ENCODE measurements at places on chromosomes 5 and 9.
A peak's percentile ranks its signal among the peaks of the same experiment; 100 is the strongest.

DNA sequence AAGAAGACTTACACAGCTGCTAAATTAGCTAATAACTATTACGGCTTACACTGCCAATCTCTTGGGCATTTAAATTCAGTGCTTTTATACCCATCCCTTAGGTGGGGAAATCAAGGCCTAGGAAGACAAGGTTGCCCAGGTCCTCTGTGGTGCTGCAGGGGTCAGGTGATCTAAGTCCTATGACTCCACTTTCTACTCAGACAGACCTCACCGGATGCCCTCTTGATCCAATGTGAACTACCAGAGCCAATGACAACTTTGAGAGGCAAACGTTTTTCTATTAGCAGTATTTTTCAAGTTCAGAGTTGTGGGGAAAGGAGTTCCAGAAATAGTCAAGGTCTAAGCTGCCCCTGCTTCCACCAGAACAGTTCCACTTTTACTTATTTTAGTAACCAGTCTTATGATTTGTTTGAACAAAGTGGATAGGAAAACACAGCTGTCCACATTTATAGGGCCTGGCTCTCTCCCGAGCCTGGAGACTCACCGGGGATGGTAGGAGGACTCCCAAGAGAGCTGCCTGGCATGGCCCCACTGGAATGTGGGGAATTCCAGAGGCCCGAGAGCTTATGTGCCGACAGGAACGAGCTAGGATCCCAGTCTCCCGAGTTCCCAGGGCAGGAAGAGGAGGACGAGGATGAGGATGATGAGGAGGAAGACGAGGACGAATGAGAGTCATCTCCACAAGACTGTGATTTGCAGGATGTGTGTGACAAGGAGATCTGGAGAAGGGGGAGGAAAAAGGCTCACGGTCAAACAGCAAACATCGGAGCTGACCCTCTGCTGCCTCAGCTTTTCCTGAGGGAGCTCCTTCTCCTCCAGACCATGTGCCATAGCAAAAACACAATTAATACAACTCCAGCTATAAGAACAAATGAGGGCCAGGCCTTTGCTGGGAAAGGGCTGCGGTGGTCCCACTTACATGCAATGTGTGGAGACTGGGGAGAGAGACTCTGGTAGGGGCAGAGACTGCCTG lies 16.7 kb downstream of the FAM193B start:
- ATAC-seq, result no peak

GRCh38 chr5:50853151-50853550 lies 186.7 kb downstream of the PARP8 start:
- ATAC-seq, result peak; percentile 93

DNA sequence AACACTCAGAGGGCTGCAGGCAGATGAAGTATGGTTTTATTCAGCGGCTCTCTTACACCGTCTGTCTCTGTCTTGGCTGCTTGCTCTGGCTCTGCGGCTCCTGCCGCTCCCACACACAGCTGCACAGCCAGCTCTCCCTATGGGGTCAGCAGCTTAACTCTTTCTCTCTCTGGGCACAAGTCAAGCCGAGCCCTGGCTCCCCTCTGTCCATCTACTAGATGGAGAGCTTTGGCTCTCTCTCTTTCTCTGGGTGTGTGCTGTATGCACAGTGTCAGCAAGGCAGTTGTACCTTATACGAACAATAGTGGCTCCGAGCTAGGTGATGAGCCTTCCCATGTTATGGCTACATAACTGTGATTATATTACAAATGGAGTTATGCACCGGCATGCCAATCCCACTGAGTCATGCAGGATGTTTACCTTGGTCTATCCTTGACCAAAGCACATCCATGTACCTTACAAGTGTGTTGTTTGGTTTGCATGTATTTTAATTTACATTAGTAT lies 19.3 kb upstream of the PPP2CA start:
- no peak for ATAC-seq

- no peak for ATAC-seq
These were observed 29.2 kb upstream of the TGFBI start for GRCh38 chr5:135999406-136000139.

DNA sequence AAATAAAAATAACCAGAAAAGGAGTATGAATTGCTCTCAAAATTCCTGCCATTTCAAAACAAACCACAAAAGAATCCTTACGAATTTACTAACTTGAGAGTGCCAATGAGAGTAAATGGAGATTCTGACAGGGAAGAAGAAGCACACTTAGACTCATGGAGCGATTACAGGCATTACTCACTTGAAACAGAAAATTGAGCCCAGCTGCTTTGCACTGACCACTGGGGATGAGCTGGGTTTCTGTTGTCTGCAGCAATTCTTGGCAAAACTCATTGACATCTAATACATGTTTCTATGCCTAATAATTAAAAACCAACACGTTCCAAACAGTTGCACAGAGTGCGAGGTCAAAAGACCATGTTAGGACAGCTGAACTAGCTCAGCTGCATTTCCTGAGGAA lies 731.6 kb downstream of the DNAH5 start:
- ATAC-seq, result no peak

DNA sequence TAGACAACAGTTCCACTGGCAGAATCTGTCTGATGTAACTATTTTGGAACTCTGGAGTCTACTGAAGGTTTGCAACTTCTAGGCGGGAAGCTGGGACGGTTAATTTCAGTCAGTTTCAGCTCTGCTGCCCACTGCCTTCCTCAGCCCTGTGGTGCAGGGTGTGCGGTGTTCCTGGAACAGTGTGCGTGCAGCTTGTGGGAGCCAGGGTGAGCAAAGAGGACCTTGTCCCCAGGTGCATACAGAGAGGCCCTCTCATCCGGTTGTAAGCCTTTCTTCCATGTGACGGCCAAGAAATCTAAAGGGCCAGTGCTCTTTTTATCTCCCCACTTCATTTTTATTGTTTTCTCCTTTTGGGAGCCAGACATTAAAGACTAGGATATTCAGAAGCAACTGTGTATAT lies 114.6 kb downstream of the EHMT1 start:
- ATAC-seq, result no peak

GRCh38 chr5:54520940-54521339 lies 3.4 kb downstream of the SNX18 start:
- no peak for ATAC-seq

- no peak for ATAC-seq
These were observed 53.6 kb upstream of the IRX2 start for GRCh38 chr5:2805080-2805479.

GRCh38 chr9:93221044-93221443 lies 37.1 kb downstream of the WNK2 start:
- no peak for ATAC-seq

- ATAC-seq, result no peak
These were observed 49.2 kb upstream of the SHOC1 start for GRCh38 chr9:111843971-111844370.

GRCh38 chr5:142017832-142018427 lies 5.1 kb upstream of the GNPDA1 start:
- peak; percentile 71 for ATAC-seq

GRCh38 chr9:121910491-121911040 lies 182.5 kb downstream of the TTLL11 start:
- ATAC-seq, result no peak

- ATAC-seq, result no peak
These were observed 3.6 kb downstream of the FOXI1 start for GRCh38 chr5:170109059-170110031.

DNA sequence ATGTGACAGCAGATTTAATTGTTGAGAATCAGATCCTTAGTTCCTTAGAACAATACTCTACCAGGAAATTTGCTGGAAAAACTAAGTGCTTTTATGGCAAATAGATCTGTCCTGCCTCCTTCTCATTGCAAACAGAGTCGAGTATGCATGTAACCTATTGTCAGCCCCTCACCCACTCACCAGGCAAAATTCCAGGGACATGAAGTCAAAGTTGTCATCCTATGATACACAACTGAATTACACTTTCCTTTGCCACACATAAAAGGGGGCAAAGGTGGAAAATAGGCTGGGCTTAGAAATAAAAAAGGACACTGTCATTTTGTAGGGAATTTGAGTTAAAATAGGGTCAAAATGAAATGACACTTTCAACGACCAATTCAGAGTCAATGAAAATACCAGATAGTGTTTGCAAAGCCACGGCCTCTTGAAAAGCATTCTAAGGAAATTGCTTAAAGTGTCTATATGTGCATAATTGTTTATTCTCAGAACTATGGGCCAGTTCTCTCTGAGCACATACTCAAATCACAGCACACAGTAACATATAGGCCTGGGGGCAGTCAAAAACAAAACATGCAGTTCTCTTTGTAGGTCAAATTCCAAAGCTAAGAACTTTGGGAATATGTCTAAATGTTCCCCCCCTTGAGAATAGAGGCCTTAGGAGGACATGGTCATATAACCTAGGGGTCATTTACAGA lies 452.8 kb downstream of the NFIB start:
- ATAC-seq, result no peak

DNA sequence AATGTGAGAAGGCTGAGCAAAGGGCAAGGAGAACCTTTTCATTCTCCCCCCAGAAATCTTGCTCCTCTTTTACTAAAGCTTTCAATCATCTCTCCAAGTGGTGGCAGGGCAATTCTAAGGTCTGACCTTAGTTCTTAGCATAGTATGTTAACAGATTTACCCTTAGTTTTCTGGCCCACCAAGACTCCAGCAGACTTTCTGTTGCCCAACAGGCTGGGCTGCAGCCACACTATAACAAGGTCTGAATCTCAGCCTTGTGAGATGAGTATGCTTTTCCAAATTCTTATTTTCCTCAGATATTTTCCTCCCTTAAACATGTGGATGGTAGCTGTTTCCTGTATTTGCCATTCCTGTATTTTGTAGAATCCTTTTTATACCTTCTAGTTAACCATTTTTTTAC lies 69.5 kb downstream of the NIPBL start:
- no peak for ATAC-seq

DNA sequence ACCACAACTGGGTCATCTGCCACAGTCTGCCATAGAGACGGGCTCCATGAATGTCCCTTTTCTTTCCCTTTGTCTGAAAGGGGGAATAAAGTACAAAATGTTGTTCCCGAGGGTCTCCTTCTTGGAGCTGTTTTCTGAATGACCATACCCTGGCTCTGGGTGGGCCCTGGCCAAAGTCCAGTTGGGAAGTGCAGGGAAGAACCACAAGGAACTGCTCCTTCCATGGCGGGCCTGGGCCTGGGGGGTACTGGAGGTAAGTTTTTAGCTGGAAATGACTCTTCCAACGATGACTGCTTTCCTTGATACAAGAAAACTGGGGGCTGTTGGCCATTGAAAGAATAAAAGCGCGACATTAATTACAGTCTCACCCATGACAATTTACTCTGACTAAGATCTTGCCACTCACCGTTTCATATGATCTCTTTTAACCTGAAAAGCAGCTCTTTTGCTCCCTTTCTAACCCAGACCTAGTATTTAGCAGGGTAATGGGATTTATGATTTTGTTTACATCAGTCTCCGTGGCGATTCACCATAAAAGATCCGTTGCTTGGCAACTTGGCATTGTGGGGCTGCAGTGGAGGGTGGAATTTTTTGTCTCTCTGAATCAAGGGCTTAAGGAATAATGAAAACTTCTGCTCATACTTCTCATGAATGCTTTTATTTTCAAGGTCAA lies 89.2 kb upstream of the PTCH1 start:
- ATAC-seq, result no peak

GRCh38 chr5:108641596-108641995 lies 106.1 kb upstream of the FER start:
- ATAC-seq, result no peak

DNA sequence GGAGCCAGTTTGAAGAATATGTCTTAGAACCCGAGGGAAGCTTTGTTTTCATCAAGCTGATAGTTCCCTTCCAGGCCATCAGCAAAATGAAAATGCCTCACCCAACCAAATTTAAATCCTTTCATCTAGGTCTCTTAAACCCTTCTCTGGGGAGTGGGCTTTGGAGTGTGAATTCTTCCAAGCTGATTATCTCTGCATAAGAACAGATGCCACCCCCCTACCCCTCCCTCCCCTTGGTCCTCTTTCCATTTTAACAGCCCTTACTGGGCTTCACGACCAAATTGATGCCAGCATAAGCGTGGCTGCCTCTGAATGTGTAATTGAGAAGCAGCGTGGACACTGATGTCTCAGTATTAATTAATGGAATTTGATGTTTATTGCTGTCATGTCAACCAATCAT lies 509.7 kb upstream of the CLINT1 start:
- ATAC-seq, result no peak

DNA sequence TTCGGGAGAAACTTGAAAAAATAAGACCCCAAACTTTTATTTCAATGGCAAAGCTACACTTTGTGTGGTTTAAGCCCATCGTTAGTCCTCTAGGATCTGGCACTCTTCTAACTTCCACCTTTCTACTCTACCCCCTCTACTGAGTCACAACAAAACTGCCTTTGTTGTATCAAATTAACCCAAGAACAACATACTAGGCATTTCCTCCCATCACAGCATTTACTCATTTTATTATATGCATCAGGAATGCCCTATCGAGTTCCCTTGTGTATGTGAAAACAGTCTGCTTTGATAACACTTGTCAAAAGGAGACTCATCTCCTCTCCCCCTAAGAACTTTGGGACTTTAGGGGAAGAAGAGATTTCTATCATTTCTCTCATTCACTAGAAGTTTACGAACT lies 158.9 kb upstream of the FREM1 start:
- ATAC-seq, result no peak

DNA sequence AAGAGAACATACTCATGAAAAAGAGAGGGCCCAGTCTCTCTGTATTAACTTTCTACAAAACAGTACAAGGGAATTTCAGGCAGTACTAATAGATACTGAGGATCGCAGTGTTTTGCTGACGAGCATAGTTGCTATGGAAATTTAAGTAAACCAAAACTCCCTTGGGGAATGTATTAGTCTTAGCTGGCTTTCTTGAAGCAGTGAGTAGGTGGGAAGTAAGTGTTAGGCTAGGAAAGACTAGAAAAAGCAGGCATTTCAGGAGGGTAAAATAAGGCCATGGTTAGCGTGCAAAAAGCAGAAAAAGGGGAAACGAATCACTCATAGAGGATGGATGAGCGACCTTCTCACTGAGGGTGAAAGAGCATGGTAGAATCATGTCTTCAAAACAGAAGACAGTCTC lies 84.3 kb upstream of the ACTBL2 start:
- peak; percentile 79 for ATAC-seq

GRCh38 chr5:135345956-135346731 lies 52.9 kb downstream of the MACROH2A1 start:
- ATAC-seq, result peak; percentile 74

GRCh38 chr5:179209359-179210150 lies 135.7 kb downstream of the ADAMTS2 start:
- no peak for ATAC-seq

- no peak for ATAC-seq
These were observed 8.6 kb upstream of the ANKRD33B start for GRCh38 chr5:10555277-10555684.

- peak; percentile 96 for ATAC-seq
These were observed at the start of gene RAB14 for GRCh38 chr9:121201738-121202533. TSS of gene RAB14 (minus strand) at chr9:121201869. CDS start at chr9:121193412, 8,457 bp downstream.

GRCh38 chr5:129249886-129250285 lies 155.3 kb downstream of the ISOC1 start:
- no peak for ATAC-seq

DNA sequence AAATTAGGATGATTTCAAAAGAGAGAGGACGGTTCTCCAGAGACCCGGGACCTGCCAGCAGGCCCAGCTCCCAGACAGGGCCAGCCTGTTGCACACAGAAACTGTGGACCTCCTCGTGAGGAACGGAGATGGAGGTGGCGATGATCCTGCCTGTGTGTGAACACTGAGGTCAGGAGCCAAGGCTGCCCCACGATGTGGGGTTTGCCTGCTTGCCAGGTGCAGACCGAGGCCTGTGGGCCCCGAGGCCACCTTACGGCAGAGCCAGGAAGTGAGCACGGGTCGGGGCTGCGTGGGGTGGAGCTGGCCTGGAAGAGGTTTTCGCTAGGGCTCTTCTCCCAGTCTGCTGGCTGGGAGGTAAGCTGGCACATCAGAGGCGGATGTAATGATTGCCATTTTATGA lies 4.3 kb downstream of the FAM163B start:
- ATAC-seq, result no peak

Measured in stimulated activated memory B cell treated with anti-CD40 and anti-IgM and Interleukin-4, amounts not matched to agents 10 μg/mL and 1 μg/mL and 100 μg/mL, for 72 hours (primary cell).